ENCODE measurements at places on chromosomes 7 and 10.

GRCh38 chr7:23237000-23237399 is 9.6 kb upstream of the GPNMB start:
- DNase-seq, result no peak

DNA sequence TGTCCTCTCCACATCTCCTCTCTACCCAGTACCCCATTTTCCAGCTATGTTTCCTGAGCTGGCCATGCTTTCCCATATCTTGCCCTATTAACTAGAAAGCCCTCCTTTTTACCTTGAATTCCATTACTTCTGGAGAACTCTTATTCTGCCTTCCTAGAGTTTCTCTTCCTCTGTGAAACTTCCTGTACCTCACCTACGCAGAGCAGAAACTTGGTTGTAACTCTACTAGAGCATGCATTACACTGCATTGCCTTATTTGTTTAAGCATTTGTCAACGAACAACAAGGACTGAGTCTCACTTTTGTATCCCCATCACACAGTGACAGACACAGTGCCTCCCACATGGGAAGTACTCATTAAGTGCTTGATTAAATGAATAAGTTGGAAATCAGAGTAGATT is 36.4 kb downstream of the VCL start:
- no peak for DNase-seq

DNA sequence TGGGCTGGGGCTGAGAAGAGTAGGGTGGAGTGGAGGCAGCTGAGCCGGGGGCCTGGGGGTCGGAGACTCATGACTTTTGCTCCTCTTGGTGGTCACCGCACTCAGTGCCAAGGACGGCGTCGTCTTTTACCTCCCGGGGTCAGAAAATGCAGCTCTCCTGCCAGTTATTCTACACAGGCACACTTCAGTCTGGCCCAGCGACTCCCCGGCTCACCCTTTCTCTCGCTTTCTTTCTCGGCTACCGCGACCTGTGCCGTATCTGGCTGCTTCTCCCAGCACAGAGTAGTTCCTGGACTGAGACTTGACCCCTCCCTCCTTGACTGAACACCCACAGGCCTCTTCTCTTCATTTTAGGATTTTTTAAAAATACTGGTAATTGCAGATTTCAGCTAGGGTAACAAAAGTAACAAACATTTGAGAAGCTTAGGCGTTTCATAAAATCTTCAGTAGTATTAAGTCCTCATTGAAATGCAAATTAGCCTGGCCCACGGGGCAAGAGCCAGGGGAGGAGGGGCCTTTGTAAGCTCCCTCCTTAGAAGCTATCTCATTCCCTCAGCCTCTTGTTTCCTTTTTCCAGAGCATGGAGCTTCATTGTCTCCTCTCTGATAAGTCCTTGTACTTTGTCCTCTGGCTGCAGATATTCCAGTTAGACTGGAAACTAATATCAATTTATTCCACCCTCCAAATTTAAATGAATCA is 1.1 kb upstream of the PRLHR start:
- DNase-seq, result no peak

DNA sequence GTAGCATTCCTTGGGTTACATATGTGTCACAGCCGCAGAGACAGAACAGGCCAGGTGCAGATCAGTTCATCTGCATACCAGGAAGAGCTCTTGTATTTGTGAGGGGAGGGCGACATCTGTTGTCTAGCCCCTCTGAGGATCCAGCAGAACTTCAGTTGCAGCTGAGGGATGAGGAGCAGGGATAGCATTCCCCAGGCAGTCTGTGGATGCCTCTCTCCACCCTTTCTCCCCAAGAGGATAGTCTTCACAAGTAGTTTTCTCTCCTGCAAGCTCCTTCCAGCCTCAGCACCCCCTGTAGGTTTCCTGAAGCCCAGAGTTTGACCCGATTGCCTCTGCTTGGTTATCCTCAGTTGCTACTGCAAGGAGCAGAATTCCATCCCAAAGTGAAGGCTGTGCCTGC is 2.6 kb downstream of the SCD start:
- DNase-seq, result no peak

DNA sequence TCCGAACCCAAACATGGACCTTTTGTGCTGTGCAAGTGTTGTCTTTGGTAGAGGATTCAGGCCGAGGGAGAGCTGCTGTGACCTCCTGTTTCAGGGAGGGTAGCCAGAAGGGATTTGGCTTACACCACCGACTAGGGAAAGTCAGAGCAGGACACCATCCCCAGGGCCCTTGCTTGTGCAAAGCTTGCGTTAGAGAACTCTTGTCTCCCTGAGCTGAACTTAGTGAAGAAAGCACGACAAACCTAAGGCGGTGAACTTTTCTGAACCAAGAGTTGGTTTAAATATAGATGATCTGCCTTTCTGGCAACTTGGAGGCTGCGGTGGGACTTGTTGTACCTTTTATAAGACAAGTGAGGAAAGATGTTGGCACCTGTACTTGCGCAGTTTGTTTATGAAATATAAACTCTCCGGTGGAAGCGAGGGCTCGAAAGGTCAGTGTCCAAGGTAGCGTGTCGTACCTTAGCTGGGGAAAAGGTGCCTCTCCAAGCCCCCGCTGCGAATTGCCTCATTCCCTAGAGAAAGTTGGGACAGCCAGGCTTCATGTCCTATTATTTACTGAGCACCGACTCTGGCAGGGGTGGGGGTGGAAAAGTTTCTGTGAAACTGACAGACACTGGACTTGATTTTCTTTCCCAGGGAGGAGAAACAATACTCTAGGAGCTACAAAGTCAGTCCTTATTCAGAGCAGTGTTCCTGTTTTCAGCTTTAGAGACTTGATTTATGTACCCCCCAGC is 31.6 kb downstream of the WBP1L start:
- DNase-seq, result no peak

DNA sequence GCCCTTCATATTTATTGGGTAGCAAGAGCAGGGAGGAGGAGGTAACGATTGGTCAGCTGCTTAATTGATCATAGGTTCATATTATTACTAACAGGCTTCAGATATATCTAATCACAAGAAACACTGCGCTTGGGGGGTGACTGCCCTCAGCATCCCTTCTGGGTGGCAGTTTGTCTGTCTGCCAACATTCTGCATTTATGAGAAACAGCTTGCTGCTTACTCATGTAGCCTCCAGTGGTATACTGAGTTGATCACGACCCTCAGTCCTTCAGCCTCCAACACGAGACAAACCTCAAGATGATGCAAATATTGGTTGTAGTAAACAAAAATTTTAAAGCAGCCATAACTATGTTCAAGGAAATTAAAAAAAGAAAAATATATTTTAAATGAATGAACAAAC is 657.8 kb upstream of the PHF14 start:
- no peak for DNase-seq

DNA sequence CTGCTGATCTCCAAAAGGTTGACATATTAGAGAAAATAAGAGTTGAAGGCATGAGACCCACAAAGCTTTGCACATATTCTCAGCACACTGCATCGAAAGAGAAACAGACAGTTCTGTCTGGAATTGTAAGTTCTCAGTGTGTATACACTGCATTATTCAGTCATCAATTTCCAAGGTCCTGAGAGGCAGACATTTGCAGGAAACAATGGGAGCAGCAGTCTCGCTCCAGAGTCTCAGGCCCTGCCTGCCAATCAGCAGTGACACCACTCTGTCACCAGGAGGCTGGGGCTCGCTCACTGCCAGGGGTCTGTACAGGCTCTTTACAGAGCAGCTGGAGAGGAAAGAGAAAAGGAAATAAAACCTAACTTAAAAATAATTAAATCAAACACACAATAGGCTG is 36.3 kb downstream of the JAZF1 start:
- no peak for DNase-seq

- no peak for DNase-seq
Measured at GRCh38 chr7:18341756-18342155, 153.8 kb upstream of the HDAC9 start.

- DNase-seq, result no peak
Measured at GRCh38 chr7:91541641-91542040, 277.4 kb downstream of the FZD1 start.

- DNase-seq, result peak; percentile 36
Measured at GRCh38 chr7:37448011-37448635, 541 bp downstream of the ELMO1 start.

DNA sequence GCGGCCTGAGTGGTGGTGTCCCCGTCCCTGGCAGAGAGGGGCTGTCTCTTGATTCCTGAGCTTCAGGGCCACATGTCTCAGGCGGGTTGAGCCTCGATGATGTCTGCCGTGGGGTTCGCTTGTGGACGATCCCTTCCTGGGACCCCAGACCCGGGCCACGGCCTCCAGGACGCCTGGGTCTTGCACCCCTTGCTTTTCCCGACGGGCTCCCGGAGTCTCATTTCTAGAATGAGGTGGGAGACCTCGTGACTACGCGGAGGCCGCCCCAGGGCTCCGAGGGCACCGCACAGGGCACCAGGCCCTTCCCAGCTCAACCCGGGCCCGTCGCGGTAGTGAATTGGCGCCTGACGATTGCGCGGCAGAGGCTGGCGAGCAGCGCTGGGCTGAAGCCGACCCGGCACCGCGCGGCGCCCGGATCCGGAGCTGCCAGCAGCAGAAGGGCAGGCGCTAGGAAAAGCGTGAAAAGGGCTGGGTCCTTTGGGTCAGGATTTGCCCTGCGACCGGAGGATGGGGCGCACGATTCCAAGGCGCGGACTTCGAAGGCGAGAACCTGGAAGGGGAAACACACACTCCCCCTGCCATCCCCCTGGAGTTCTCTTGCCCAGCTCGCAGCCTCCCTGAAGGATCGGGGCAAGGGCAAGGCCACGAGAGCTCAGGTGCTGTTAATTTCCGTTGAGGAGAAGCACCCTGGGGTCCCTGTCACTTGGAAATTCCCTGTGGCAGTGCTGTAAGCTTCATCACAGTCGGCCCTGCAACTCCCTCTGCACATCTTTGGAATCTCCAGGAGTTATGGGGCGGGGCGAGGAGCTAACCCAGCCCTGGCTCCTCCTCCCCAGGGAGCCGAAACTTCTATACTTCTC is 15.5 kb downstream of the TLX1 start:
- no peak for DNase-seq

GRCh38 chr10:35217455-35217854 is 90.8 kb downstream of the CREM start:
- no peak for DNase-seq

DNA sequence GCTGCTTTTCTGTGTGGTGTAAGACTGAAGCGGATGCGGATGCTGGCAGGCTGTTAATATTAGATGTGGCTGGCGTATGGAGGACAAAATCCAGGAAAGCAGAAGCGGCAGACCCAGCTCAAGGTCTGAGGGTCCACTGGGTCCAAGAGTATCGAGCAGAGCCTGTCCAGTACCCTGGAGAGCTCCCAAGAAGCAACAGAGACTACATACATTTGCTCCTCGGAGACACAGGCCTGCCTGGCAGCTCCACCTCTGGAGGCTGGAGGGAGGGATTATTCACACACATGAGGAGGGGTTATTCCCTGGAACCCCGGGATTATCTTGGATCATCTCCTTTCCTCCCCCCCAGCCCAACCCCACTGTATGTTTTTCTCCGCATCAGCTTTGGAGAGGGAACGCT is 31.3 kb upstream of the LOXL4 start:
- no peak for DNase-seq

DNA sequence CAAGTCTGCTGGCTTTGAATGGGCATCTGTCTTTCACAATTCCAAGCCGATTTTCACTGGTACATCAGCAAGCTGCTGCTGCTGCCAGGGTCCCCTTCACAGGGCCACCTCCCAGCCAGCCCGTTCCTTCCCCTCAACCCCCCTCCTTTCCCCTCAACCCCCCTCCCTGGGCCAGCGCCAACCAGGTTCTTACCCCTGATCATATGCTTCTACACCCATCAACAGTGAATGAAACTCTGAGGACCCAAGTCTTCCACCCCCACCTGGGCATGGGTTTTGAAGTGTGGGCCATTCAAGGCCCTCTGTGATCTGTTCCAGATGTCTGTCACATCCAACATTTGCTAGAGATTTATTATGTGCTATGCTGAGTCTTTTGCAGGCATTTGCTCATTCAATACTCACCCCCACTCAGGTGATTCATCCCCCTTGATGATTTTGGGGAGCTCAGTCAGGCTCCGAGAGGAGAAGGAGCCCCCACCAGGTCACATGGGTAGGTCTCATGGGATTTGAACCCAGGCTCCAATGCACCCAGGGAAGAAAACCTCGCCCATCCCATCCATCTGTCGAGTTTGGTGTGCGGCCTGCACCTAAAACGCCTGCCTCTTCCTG is 52.7 kb upstream of the FOXK1 start:
- no peak for DNase-seq

GRCh38 chr10:78979938-78980337 is 88.8 kb upstream of the ZMIZ1 start:
- no peak for DNase-seq

DNA sequence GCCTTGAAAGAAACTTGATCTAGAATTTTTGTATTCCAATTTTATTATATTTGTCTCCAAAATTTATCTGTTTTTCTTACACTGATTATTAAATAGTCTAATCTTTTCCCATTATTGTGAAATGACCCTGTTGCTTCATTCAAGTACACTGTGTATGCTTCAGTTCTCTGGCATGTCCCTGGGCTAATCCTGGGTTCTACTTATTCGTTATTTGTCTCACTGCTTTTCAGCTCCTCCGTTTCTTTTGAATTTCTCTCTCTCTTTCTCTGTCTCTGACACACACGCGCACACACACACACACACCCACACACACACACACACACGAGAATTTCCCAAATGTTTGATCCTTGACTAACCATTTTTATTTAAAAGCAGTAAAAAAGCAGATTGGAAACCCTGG is 768.6 kb downstream of the NRG3 start:
- no peak for DNase-seq

DNA sequence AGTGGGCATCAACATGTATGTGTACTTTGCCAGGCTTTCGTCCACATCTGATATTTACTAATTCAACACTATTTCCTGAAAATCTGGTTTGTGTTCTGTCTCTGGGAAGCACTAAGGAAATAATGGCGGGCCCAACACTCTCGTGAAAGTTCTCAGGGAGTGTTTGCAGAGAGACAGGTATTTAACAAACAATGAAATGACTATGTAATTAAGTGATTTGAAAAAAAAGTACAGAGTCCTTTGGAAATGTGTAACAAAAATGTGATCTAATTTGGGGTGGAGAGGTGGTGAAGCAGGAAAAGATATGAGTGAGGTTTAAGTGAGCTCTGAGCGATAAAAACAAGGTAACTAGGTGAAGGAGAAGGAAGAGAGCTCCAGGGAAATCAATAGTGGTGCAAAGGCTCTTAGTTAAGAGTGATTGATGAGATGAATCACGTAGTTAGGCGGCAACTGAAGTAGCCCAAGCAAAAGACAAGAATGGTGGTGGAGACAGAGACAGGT is 95.3 kb upstream of the DNAJB12 start:
- no peak for DNase-seq

- DNase-seq, result no peak
Measured at GRCh38 chr7:101739775-101740398, 77.5 kb upstream of the CUX1 start.

DNA sequence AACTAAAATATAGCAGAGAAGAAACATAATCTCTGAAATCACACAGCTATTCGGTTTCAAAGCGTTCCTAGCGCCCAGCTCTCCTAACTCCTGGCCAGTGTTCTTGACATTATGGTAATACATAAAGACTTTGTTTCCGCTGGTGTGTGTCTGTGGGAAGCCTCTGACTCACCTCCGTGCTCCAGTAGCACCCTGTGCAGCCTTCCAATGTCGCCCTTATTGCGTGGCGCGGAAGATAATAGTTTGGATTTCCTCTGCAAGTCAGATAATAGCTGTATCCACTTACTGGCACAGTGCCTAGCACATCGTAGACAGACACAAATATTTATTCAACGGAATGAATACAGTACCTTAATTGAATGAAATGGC is 570 bp downstream of the BMS1 start:
- DNase-seq, result no peak
